ENCODE measurements at places on chromosomes 2 and 18. TPM values are rescaled to one million over a fixed set of nuclear protein-coding genes. Genes with fewer than 3 reads are reported as not detected.

GRCh38 chr2:17646838-17647701 is 106.5 kb downstream of the SMC6 start:
- no peak for DNase-seq

The ARHGEF4 gene
- total RNA-seq = 0.10 TPM

The RAMP1 gene
- total RNA-seq = 35.8 TPM

The GNAL gene
- total RNA-seq = 0.15 TPM

Measured in M059J (cell line).